ENCODE measurements at places on chromosomes 7 and 10. TPM values are rescaled to one million over a fixed set of nuclear protein-coding genes. Genes with fewer than 3 reads are reported as not detected.

Gene ARMS2
- total RNA-seq: not detected

GRCh38 chr7:102279537-102280400 lies 6.9 kb upstream of the SH2B2 start:
- H3K4me3 ChIP-seq: no peak overlapping the region
- no peaks in the 10 kb centered on the region for H3K27me3 ChIP-seq
- no peak for DNase-seq
- peaks cover 3% of the 10 kb centered on the region for H3K4me1 ChIP-seq

Gene SLC39A12
- total RNA-seq: not detected

DNA sequence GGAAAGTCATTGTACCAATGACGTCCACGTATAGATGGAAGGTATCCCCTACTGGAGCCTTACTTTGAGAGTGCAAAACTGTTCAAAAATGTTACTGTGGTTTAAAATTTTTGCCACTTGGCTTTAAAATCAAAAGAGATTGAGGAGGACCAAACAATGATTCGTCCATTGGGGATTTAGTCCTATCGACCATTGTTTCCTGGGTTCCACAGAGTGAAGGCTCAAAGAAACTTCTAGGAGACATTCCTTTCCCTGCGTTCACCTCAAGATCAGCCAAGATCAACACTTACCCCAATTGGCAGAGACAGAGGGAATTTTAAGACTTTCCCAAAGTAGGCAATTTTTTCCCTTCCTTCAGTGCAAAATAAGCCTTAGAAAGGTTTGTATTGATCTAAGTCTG lies 152.3 kb downstream of the NEBL start:
- H3K27ac ChIP-seq: no peak overlapping the region
- H3K4me3 ChIP-seq: no peak overlapping the region
- peaks cover 3% of the 10 kb centered on the region for H3K27me3 ChIP-seq
- DNase-seq: no peak
- peaks cover 13% of the 10 kb centered on the region for H3K36me3 ChIP-seq

GRCh38 chr7:154442939-154443338 lies 390.7 kb downstream of the DPP6 start:
- no peak for DNase-seq
- no peaks in the 10 kb centered on the region for H3K27me3 ChIP-seq
- no peaks in the 10 kb centered on the region for H3K4me1 ChIP-seq
- no peak overlapping the region for H3K27ac ChIP-seq
- H3K4me3 ChIP-seq: no peak overlapping the region
- peaks cover 8% of the 10 kb centered on the region for H3K36me3 ChIP-seq

DNA sequence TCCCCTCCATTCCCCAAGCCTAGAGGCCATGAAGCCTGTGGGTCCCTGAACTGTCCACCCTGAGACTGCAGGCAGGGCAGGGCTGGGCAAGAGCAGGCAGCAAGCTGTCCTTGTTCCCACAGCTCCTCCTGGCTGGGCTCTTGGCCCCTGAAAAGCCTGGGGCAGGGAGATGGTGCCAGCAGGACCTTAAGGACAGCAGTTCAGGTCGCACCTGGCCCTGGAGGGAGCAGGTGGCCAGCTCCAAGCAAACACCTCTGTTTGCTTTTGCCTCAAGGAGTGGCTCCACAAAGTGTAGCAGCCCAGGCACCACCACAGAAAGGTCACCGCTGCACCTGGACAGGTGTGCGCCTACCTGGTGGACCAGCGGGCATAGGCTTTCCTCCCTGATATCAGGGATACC lies 5.2 kb downstream of the RET start:
- peaks cover 8% of the 10 kb centered on the region for H3K4me1 ChIP-seq
- no peak for DNase-seq
- no peak overlapping the region for H3K27ac ChIP-seq
- peaks cover 17% of the 10 kb centered on the region for H3K27me3 ChIP-seq
- H3K4me3 ChIP-seq: no peak overlapping the region
- no peaks in the 10 kb centered on the region for H3K36me3 ChIP-seq

Gene GRM8
- total RNA-seq: not detected

Gene DPYSL4
- total RNA-seq: 6.5 TPM

- no peak overlapping the region for H3K4me3 ChIP-seq
- H3K36me3 ChIP-seq: no peaks in the 10 kb centered on the region
- H3K4me1 ChIP-seq: no peaks in the 10 kb centered on the region
- DNase-seq: no peak
Observed at GRCh38 chr7:7125963-7126362, 56.4 kb upstream of the C1GALT1 start.

GRCh38 chr7:128827971-128828711 lies 2.1 kb upstream of the FLNC start:
- peaks cover 9% of the 10 kb centered on the region for H3K27me3 ChIP-seq
- H3K4me3 ChIP-seq: no peak overlapping the region
- no peak overlapping the region for H3K27ac ChIP-seq
- H3K36me3 ChIP-seq: no peaks in the 10 kb centered on the region
- no peak for DNase-seq

GRCh38 chr10:8577686-8578085 lies 523.2 kb downstream of the GATA3 start:
- no peaks in the 10 kb centered on the region for H3K4me1 ChIP-seq
- no peak overlapping the region for H3K27ac ChIP-seq
- peaks cover 57% of the 10 kb centered on the region for H3K27me3 ChIP-seq
- H3K36me3 ChIP-seq: no peaks in the 10 kb centered on the region
- H3K4me3 ChIP-seq: no peak overlapping the region
- no peak for DNase-seq

DNA sequence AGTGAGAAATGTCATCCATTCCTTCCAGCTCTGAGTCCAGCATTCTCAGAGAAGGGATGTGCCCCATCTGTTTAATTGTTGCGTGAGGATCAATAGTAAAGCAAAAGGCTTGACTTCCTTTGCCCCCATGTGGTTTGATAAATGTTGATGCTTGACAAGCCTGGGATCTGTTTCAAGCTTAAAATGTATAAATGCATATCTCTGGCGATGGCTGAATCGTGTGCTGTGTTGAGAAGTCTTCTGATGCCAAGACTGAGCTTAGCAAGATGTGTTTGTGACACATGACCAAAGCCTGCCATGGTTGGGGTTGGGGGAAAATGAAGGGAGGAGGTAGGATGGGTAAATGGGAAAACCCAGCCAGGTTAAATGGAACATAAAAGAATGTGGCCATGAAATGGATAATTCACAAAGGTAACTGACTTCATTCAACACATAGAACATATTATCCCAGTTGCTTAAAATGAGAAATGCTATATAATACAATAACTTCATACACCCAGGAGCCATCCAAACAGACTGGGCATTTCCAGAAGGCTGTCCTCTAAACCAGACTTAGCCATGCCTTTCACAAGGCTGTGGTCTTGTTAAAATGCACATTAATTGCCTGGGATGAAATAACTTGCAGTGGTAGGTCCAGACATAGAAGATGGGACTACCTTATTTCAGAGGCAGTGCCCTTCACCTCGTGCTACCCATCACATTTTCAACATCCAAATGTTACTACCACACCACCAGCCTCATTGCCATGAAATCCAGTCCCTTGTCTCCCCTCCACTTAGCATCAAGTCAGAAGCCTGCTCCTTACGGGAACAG lies 147.3 kb upstream of the PDE1C start:
- no peaks in the 10 kb centered on the region for H3K36me3 ChIP-seq
- DNase-seq: no peak
- H3K27me3 ChIP-seq: peaks cover 2% of the 10 kb centered on the region
- no peak overlapping the region for H3K27ac ChIP-seq
